Aorta (tissue), 5 donors: ENCODE measurements at places on chromosomes 2 and 18.

GRCh38 chr2:156342254-156343095, 10.0 kb upstream of the NR4A2 start:
- DNase-seq: peak; percentile 97

DNA sequence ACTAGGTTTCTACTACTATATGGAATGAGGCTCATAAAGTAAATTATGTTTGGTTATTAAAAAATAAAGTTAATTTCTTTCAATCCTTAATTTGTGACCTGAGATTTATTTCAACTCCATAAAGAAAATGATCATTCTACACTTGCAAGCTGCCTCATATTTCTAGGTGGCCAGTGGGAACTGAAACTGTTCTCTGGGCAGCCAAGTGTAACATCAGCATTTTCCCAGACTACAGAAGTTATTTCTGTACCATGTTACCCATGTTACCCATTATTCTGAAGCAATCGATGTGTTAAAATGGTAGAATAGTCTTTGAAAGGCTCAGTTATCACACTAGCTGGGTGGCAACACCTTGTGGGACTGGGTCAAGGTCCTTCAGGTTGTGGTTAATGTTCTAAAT, 139.3 kb upstream of the FBXO11 start:
- DNase-seq: no peak

- no peak for DNase-seq
These were observed 41.3 kb upstream of the YPEL5 start for GRCh38 chr2:30105556-30105955.

GRCh38 chr2:28587526-28588291, 91.8 kb downstream of the PLB1 start:
- DNase-seq: peak; percentile 57

- no peak for DNase-seq
These were observed 13.3 kb downstream of the GAREM2 start for GRCh38 chr2:26185954-26186770.

DNA sequence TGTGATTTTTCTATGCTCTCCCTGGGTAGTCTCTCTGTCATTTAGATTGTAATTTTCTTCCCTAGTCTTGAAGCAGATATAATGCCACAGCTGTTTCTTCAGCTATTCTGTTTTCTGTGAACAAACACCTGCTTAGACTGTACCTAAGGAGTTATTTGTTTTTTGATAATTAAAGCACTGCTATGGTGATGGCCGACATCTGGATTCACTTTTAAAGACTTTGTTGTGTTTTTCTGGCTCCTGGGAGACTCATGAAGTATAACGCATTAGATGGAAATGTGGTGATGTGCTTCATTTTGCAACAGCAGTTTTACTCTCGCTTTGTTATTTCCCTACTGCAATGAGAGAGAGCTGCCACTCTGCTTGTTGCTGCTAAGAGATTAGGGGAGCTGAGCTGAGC, 15.7 kb upstream of the C2orf69 start:
- DNase-seq: no peak
